Activated CD4-positive, alpha-beta T cell treated with anti-CD3 and anti-CD28 coated beads, Interleukin-2, amount 50 U/mL, for 1 hour (primary cell): ENCODE measurements at places on chromosomes 7 and 10.

DNA sequence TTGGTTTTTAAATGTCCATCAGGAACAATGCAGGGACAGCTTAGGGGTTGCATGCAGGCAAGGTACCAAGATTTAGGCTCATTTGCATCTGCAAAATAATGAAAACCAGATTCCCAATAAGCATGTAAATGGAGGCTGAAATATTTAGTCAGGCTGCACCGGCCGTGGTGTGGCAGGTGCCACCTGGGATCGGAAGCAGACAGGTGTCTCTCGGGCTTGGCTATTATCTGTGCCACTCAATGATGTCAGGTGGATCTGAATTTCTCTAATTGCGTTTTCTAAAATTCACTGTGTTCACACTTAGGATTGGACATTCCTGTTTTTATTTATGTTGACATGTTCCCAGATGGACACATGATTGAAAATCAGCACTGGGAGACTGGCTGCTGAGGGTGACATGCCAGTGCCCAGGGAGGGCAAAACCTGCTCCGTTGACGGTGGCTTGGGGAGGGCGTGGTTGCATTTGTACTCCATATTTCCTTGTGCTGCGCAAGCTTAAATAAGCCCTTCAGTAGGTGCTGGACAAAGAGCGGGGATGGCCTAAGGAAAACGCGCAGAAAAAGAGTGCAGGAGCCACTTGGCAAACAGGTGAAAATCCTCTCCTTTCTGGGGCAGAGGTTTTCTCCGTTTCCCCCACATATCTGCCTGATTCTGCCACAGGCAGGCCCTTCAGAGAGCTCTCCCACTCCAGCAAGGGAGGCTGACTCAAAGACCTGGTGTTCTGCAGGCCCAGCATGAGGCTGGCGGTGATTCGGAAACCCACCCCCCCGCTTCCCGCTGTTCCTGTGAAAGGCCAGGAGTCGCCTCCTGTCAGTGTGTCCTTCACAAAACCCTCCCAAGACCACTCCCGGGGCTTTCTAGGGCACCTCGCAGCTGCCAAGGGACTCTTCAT, 142.5 kb downstream of the WDR37 start:
- no peak for DNase-seq

DNA sequence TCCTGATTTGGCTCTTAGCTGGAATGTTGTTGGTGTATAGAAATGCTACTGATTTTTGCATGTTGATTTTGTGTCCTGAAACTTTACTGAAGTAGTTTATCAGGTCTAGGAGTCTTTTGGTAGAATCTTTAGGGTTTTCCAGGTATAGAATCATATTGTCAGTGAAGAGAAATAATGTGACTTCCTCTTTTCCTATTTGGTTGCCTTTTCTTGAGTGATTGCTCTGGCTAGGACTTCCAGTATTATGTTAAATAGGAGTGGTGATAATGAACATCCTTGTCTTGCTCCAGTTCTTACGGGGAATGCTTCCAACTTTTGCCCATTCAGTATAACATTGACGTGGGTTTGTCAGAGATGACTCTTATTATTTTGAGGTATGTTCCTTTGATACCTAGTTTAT, 52.0 kb downstream of the ZNF783 start:
- DNase-seq: no peak

DNA sequence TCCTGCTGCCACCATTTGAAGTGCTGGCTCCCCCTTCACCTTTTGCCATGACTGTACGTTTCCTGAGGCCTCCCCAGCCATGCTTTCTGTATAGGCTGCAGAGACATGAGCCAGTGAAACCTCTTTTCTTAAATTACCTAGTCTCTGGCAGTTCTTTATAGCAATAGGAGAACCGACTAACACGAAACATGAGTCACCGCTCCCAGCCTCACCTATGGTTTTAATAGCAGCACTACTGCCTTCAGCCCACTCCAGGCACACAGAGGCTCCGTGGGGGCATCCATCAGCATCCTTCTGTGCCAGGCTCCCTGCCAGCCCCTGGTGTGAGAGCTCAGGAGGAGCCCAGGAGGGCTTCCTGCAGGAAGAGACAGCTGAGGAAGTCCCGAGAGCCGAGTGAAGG, 5.5 kb upstream of the ZNF316 start:
- no peak for DNase-seq

GRCh38 chr7:80642871-80643270, 4.4 kb downstream of the CD36 start:
- DNase-seq: no peak

GRCh38 chr10:30705625-30706149, 76.1 kb upstream of the LYZL2 start:
- DNase-seq: no peak

DNA sequence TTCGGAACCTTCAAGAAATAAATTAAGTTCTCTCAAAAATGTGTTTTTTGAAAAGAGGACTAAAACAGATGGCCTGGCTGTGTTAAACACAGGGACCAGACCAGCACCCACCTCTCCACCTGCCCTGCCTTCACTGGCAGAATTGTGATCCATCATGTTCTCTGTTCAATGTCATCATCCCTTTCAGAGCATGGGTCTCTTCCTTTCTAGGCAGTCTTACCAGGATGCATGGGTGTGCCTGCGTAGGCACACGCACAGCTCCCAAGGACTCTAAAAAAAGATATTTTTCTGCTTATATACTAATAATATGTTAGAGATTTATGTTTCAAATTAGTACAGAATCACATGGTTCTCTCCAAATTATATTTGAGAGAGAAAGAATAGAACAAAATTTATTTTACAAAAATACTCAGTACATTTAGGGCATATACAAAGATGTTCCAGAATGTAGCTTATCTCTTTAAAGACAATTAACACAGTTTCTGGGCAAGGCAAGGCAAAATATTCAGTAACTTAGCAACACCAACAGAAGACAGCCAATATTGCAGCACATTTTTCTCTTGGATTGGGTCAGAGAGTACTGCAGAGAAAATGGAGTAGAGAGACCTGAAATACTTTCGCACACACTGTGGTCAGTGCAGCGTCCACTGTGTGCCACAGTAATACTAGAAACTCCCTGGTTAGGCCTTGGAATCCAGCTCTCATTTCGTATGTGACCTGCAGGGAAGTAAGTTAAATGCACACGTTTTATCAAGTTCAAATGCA, 52.8 kb downstream of the EGFR start:
- no peak for DNase-seq

DNA sequence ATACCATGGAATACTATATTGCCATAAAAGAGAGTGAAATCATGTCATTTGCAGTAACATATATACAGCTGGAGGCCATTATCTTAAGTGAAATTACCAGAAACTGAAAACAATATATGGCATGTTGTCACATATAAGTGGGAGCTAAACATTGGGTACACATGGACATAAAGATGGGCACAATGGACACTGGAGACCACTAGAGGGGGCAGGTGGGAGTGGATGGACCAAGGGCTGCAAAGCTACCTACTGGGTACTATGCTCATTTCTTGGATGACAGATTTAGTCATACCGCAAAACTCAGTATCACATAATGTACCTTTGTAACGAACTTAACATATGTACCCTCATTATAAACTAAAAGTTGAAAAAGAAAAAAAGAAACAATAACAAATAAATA, 1167.6 kb downstream of the NXPH1 start:
- DNase-seq: no peak

DNA sequence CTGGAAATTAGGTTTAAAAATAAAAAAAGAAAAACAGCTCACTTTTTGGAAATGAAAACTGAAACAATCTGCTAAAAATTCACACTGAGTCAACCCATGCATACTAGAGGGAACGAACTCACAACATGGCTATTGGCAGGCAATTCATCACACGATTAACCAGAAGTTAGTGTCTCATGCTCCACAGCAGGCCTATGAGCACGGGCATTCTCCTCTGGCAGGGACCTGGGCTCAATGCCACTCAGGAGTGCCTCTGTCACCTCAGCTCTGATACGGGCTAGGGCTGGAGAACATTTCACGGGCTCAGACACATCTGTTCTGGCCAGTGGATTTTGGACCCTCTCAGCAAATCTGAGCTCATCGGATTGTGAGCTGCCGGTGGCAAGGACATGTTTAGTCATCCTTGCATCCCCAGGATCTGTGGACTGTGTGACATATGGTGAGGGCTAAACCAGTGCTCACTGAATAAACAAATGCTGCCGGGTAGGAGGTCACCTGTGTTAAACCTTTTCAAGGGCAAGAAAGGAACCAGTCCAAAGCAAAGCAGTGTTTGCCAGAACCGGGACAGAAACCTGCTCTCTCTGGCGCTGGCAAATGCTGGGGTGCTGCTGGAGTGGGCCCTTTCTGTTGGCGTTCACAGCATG, 40.1 kb downstream of the POLR3A start:
- DNase-seq: no peak

DNA sequence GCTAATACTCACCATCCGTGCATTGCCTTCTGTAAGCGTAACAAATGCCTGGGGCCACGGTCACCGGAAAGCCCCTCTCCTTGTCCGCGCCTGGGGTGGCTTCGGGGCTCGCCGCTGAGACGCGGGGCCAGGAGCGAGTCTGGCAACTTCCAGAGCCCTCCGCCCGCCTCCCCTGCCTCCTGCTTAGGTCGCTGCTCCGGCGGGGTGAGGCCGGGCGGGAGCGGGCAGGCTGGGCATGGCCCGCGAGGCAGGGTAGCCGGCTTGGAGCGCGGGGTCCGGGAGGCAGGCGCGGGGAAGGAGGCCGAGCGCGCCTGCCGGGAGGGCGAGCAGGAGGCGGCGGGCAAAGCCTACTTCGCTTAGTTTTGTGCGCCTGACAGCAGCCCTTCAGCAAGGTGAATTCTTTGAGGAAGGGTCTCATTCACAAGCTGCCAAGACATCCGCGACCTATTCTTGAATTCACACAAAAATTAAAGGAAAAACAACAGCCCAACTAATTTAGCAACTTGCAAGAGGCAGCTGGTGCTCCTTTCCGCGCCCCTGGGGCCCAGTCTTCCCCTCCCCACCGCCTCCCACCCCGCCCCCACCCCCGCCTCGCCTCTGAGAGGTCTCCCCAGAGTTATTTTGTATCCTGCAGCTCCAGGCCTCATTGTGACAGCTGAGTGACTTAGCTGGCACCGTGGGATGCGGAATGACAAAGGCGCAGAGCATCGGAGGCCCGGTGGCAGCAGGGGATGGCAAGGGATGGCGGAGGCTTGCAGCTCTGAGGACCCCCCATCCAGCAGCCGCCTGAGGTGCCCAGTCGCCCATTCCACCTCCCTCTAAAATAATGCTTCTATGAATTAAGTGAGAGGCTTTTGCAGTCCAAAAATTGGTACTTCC, 12.8 kb upstream of the KAT6B start:
- DNase-seq: no peak

DNA sequence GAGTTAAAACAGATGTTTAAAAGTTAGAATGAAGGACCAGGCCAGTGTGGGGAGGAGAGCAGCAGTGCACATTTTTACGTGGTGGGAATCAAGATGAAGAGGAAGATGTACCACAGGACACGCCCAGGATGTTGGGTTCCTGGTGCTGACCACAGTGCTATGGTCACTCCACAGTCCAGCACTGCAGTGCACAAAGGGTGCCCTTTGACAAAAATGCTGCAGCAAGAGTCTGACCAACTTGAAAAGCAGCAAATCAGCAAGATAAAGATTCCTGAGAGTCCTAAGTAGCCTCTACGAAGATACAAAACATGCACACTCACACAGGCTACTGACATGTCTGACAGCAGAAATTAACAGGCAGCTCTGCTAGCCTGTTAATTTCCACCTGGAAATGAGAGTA, 107.1 kb downstream of the PIP4K2A start:
- no peak for DNase-seq

GRCh38 chr10:131211146-131211545, 100.4 kb downstream of the TCERG1L start:
- no peak for DNase-seq

DNA sequence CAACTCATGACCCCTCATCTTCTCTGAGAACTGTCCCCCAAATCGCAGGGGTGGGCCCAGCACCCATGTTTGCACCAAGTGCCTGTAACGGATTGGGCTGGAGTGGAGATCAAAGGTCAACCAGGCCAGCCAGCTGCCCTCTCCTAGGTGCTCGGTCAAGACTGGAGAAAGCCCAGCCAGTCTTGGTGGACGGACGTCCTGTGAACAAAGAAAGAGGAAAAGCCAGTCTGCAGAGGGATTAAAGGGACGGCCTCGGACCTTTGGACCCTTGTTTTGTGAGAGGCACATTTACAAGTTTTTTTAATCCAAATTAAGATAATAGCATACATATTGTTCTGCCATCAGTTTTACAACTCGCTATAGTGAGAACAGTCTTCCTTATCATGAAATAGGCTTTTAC, 31.7 kb upstream of the GALNTL5 start:
- no peak for DNase-seq

- no peak for DNase-seq
Observed at GRCh38 chr10:76916536-76916935, 721.1 kb downstream of the KCNMA1 start.

- DNase-seq: peak; percentile 51
Observed at GRCh38 chr10:16891375-16892313, 74.4 kb upstream of the RSU1 start.
